ENCODE measurements at places on chromosomes 16 and 17.

DNA sequence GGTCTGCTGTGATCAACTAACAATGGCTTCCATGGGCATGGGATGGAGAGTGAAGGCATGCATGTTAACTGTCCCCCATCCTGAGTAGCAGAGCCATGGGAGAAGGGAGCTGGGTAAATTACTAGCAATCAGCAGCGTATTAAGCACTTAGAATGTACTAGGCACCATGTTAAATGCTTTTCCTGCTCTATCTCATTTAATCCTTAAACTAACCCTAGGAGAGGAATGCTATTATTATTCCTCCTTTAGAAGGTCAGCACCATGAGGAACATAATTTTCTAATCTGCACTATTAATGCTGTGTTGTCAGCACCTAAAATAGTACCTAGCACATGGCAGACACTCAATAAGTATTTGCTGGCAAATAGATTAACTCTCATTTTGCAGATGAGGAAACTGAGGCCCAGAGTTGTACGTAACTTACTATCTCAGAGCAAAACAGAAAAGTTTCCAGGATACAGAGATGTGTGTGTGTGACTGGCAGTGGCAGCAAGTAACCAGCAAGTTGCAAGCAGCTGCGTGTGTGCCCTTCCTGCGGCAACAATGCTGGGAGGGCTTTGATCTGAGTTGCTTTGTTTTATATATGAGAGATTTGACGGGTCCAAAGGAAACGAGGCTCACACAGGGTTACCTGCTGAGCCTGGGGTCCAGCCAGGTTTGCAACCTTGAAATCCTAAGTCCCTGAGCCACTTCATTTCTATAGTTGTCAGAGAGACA, 6.5 kb upstream of the KLHL36 start:
- DNase-seq, result no peak

DNA sequence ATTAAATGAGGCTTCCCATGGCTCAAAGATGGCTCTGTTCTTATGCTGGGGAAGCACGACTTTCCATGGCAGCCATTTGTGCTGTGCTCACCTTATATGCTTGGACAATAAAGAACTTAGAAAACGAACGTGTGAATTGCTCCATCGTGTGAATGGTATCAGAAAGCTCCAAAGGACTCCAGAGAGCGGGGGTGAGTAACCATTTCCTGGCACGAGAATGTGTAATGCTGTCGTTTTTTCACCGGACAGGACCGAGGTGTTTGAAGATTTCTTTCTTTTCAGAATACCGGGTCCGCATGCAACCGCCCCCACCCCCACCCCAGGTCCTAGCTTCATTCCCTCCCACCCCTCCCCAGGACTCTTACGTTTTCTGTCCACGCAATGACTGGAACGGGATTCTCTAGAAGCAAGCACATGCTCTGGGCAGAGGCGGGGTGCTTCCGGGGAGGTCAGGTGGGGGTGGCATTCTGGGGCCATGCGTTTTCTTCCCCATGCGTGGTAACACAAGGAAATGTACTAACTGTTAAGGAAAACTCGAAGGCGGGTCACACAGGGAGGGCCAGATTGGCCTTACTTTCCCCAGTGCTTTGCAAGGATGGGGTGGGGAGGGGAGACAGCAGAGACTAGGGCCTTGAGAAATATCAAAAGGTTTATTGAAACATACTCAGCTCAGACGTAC, 26.2 kb downstream of the GPRC5B start:
- DNase-seq, result no peak

DNA sequence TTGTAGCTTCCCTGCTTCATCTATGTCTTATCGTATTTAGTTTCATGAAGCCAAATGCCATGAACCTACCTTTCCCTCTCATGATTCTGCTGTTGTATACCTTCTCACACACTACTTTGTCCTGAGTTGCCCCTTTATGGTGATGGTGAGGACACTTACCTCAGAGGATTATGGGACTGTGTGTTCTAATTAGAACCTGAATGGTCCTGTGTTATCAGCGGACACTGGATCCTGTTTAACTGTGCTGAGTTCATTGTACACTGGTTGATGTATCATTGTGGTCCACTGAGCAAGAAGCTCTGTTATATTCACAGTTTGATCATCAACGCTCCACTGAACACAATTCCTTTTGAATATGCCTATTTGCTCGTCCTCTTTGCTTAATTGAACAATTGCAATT, 343.0 kb downstream of the RBFOX1 start:
- no peak for DNase-seq

DNA sequence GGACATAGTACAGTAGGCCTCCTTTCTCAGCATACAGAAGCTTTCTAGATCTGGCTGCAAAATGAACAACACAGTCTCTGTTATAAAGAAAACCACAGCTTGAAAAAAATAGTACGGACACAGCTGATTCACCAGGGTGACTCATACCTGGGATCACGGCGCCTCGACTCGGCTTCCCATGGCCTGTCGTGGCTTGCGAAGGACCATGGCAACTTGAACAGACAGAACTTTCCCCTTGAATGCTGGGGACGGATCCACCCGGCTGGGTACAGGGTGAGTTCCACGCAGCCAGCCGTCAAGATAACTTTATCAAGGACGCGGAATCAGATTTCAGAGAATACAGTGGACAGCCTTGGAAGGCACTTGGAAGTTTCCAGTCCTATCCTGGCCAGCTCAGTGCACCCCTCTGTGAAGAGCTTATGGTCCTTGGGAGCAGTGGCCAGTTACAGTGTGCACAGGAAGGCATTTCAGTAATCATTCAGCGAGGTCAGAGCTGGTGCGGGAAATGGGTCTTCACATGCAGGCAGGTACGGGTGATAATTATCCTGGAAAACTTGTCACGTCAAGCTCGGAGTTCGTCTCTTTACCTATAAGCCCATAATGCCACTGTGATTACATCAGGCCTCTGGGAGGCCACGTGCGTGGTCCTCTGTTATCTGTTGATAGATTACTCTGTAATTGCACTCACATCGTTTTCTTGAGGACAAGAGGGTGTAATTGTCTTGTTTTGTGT, 57.9 kb upstream of the MAF start:
- no peak for DNase-seq

DNA sequence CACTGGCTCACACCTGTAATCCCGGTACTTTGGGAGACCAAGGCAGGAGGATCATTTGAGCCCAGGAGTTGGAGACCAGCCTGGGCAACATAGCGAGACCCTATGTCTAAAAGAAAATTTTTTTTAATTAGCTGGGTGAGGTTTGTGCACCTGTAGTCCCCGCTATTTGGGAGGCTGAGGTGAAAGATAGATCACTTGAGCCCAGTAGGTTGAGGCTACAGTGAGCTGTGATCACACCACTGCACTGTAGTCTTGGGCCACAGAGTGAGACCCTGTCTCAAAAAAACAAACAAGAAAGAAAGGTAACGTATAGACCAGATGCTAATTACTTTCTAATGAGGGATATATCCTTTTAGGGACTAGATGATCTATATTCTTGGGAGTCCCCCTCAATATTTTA, 8.1 kb downstream of the NOL11 start:
- no peak for DNase-seq

DNA sequence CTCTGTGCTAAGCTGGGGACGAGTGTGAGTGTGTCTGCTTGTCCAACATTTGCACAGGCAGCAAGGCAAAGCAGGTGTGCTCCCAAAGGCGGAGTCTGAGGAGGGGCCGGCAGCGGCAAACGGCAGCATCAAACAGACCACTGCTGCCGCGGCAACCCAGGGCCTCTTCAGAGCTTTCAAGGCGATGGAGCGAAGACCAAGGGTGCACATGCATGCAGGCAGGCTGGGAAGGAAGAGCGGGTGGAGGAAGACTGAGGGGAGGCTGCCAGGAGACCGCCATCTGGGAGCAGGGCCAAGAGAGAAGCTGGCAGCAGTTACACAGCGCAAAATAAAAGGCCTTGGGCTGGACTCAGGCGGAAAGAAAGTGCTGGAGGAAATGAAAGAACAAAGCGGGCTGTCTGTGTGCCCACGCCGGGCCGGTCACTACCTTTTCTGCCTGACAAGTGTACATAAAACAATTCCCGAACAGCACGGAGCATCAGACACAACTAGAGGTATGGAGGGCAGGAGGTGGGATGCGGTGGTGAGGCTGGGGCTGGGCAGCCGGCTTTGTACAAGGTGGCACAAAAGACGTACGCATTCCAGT, 8.5 kb downstream of the TIMM22 start:
- no peak for DNase-seq

GRCh38 chr17:21674242-21674731, 18.0 kb upstream of the KCNJ18 start:
- no peak for DNase-seq

- no peak for DNase-seq
Observed at GRCh38 chr17:78525511-78526160, 51.6 kb downstream of the DNAH17 start.

DNA sequence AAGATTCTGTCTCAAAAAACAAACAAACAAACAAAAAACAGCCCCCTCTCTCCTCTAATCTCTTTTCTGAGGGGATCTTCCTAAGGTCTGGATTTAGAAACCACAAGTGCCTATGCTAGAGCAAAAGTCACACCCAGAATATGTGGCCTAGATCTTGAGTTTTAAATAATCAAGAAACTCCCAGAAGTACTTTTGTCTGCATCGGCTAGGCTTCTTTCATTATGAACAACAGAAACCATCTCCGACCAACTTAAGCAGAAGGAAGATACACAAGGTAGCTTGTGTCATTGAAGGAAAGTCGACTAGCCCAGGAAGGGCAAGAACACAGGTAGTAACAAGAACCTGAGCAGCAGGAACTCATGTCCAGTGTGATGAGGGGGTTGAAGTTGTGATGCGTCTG, 73.9 kb upstream of the KIFC3 start:
- no peak for DNase-seq

GRCh38 chr16:11156401-11156800, 99.6 kb downstream of the SOCS1 start:
- no peak for DNase-seq

- no peak for DNase-seq
Observed at GRCh38 chr16:74771656-74772315, 2.8 kb downstream of the FA2H start.

DNA sequence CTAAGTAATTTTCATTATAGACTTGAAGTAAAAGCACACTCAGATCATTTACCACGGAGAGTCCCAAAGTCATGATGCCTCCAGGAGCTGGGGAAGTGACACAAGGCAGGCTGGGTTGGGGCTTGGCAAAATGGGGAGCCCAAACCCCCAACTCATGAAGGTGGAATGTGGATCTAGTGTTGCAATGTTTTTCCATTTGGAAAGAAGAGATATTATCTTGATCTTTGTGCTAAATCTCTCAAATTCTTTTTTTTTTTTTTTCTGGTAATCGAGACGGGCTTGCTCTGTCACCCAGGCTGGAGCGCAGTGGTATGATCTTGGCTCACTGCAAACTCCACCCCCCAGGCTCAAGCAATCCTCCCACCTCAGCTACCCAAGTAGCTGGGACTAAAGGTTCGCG, 7.5 kb upstream of the KCNG4 start:
- DNase-seq, result no peak

DNA sequence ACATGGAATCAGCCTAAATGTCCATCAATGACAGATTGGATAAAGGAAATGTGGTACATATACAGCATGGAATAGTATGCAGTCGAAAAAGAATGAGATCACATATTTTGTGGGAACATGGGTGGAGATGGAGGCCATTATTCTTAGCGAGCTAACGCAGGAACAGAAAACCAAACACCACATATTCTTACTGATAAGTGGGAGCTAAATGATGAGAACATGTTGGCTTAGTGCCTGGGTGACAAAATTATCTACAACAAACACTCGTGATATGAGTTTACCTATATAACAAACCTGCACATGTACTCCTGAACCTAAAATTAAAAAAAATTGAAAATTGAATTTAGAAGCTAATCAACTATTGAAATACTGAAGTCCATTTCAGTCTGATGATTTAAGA, 6.1 kb downstream of the ANKS4B start:
- no peak for DNase-seq

DNA sequence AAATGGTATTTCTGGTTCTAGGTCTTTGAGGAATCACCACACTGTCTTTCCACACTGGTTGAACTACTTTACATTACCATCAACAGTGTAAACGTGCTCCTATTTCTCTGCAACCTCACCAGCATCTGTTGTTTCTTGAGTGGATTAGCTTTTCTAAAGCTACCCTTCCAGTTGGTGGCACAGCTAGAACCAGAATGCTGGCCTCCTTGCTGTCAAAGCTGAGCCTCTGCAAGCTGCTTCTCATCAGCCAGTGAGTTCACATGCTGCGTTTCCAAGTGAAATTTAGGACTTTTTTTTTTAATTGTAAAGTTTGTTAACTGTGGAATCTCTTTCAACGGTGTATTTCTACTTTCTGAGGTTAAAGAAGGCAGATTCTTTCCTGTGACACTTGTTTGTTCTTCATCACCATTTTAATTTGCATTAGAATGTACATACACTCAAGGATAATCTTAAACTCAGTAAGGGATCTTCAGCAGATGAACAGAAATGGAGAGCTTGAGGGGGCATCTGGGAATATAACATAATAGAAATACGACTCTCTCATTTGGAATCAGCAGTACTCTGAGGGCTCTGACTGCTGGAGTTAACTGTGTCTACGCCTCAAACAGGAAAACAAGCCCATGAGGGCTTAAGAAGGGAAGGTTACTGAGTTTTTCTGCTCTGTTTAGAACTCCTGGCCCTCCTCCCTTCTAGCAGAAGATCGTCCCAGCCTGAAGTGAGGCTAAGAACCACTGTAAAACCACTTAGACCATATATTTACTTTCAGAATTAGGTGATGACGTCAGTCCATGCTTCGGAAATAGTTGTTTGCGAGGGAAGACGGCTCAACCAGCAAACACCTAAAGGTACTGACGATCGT, 148.4 kb upstream of the FAM20A start:
- DNase-seq, result no peak

DNA sequence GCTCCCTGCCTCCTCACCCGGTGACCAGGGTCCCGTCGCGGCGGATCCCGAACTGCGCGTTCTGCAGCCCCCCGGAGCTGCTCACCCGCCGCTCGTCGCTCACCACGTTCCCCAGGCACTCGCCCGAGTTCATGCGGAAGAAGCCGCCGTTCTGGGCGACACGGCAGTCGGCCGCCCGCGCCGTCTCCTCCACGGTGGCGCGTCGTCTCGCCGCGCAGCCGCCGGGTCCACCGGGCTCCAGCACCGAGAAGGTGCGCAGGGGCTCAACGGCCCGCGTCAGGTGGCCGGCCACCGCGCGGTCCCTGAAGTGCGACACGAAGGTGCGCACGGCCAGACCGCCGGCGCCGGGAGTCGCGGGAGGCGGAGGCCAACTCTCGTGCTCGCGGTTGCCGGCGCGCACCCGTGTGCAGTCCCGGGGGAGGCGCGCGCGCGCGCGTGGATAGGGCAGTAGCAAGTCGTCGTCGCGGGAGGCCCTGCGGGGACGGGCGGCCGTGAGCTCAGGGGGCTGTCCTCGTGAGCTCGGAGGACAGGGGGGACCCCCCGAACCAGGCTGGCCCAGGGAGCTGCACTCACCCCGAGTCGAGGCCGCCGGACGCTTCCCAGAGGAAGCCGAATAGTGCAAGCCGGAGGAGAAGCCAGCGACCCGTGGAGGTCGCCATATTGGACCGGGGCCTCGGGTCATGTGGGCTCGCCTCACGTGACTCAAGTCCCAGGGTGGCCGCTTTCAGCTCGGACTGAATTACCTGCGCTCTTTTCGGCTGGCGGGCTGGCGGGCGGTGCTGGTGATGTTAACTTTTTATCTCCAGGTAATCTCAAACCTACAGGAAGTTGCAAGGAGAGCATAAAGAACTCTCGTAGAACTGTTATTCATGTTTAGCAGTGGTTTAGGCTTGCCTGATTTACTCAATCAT, at the start of gene NAGPA:
Gene NAGPA, minus strand, starts transcription at position 680 of the 911 bp plus-strand sequence. Its CDS starts 21 bp downstream, at position 659.
- DNase-seq, result peak; percentile 79
